ENCODE measurements at places on chromosomes 7 and 10.

DNA sequence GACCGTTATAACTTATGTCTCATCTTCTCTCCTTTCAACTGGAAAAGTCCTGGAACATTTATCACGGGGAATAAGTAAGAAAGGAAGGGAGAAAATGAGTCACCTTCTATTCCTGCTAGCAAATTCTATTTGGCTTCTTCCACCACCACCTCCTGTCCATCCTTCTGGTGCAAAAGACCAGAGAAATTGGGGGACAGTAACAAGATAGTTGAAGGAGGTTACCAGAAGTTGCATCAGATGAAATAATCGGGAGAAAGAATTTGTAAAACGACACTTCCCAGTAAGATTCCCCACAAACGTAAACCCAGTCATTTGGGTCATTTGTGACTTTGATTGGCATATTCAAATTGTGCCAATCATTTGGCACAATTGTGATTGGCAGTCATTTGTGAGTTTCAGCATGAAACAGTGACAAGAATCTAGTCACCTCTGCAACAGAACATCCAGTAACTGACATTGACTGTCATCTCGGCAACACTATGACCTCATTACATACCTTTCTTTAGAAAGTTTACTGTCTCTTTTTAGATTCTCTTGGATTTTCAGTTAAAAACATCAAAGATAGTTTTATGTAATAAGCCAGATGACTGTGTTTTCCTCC, 51.3 kb upstream of the PIK3CG start:
- no peak for DNase-seq

- no peak for DNase-seq
These were observed 73.4 kb upstream of the LAMB4 start for GRCh38 chr7:108203537-108203936.

- DNase-seq, result no peak
These were observed 439.4 kb upstream of the PFKP start for GRCh38 chr10:2627969-2628368.

DNA sequence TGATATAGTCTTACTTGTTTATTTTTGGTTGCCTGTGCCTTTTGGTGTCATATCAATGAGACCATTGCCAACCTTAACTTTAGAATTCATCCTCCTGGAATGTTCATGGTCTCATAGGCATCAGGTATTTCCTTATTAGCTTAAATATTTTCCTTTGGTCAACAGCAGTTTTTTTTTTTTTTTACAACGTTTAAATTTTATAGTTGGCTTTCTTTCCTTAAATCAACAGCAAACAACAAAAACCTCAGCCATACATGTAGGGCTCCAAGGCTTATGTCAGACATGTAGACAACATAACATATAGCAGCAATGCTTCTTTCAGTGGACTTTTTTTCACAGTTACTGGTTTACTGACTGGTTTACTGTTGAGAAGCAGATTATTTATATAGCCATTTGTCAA, 22.7 kb downstream of the ENTPD7 start:
- DNase-seq, result no peak

DNA sequence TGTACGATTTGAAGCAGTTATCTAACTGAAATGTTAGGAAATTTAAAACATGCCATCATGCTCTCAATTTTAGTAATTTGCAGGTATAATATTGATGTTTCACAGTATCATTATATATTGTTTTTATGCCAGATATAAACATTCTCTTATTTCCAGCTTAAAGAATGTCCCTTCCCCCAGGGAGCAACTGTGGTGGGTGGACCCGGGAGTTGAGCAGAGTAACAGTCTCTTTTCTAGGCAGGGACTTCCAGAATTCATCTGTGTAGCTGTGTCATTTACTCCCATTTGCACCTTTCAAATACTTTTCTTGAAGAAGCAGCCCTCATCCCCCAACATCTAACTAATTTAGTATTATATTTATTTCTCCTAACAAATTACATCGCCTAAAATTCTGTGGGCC, 9.6 kb downstream of the INPP5F start:
- DNase-seq, result no peak

DNA sequence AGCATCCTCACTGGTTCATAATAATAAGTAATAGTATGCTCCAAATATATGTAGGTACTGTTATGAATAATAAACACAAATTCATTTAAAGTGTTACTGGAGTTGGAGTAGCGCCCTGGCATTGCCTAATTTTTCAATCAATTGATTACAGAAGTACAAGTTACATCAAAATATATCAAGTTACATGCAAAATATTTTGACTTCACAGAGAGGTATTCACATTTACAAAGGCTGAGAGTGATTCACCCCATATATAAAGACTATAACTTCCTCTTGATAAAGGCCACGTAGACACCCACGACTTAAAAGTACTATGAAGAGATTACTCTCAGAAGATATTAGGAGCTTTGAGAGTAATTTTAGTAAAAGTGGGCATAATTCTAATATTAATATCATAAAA, 13.6 kb upstream of the COL17A1 start:
- DNase-seq, result no peak

DNA sequence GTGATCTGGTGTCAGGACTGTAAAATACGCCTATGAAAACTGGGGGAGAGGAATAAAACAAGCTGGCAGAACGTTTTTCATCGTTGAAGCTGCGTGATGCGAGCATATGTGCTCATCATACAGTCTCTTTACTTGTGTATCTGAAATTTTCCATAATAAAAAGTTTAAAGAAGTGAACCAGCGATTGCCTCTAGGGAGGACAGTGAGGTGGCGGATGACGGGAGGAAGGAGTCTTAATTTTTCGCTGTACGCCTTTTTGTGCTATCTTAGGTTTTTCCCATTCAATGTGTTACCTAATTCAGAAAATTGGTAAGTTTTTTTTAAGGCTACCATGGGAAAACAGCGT, 891 bp upstream of the WAPL start:
- DNase-seq, result no peak

Measured in CD4-positive, alpha-beta T cell treated with Interleukin-6 at 100 ng/mL for 8 hours (primary cell).